ENCODE measurements at places on chromosomes 5 and 9.

DNA sequence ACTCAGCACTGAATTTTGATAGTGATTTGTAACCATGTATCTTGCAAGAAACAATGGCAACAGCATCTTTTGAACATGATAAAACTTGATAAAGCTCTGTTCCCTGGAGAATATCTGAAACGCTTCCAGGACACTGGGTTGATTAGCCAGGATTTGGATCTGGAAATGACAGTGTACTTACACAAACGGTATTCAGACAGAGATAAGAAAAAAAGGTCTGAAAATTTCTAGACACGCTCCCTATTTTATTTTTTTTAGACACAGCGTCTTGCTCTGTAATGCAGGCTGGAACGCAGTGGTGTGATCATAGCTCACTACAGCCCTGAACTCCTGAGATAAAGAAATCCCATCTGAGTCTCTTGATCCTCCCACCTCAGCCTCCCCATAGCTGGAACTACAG, 109.0 kb downstream of the GNAQ start:
- no peak for DNase-seq

- no peak for DNase-seq
These were observed 45.7 kb downstream of the TSPAN17 start for GRCh38 chr5:176692839-176693476.

DNA sequence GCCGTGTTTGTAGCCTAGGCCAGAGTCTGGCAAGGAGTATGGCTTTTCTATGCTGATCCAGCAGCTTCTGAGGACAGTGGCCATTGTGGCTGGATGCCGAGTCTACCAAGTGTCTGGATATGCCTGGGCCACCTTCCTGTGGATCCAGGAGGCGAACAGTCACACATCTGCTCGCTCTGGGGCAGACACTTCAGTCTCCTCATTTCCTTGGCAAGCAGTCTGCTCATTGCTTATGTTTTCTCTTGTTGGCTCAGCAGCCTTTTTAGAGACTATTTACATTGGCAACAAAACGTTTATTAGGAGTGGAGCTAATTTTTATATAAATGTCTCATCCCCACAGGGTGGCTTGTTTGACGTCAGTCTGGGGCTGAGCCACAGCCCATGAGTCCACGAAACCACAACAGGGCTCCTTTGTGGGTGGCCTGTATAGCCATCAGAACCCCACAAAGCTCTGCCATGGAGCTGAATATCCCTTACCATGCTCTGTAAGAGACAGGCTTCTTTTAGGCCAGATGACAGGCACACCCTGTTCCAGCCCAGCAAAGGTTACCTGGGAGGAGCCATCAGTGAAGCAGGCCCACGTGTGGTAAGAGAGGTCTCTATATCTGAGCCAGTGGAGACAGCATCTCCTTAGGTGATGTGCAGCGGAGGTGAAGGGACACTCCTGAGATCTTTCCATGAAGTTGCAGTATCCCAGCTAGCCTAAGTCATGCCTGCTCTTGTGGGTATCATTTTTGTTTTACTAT, 221.7 kb downstream of the DIRAS2 start:
- no peak for DNase-seq

- DNase-seq = no peak
These were observed 122.8 kb downstream of the ENC1 start for GRCh38 chr5:74517700-74518099.

- DNase-seq = no peak
These were observed 1585.2 kb downstream of the EFNA5 start for GRCh38 chr5:106085556-106085955.

GRCh38 chr9:135551031-135551430, 5.1 kb downstream of the OBP2A start:
- no peak for DNase-seq
